ENCODE measurements at places on chromosomes 6 and 20.

- DNase-seq: no peak
These were observed 9.3 kb upstream of the RPS6KA2 start for GRCh38 chr6:166636191-166636933.

GRCh38 chr20:39654171-39654570, 692.0 kb downstream of the DHX35 start:
- DNase-seq: no peak

DNA sequence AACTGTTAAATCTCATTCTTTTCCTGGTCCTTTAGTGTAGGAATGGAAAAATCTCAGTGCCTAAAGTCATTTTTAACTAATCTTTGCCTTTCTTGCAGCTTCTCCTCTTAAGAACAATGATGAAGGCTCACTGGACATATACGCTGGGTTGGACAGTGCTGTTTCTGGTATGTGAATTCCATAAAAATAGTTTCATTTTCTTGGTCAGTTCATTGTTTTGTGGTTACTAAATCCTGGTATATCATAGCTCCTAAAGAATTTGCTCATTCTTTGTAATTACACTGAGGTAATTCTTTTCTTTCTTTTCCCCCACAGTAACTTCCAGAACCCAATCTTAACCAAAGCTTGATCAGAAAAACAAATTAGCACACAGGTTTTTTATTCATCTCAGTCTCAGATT, 23.4 kb downstream of the CASP8AP2 start:
- no peak for DNase-seq

GRCh38 chr6:163019926-163020325, 292.2 kb downstream of the PACRG start:
- no peak for DNase-seq

DNA sequence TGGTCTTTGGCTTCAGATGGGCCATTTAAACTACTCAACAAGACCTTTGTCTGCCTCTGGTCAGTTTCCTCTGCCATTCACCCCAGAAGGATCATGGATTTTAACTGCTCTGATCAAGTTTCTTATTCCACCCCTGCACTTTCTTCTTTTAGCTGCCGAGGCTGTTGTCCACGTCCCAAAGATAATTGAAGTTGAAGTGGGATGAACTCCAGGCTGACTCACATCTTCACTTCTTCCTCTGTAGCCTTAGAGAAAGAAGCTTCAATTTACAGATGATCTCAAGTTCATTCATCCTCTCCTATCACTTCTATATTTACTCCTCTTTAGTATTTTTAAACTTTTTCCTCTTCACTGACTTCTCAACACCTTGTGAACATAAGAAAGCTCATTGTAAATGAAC, 651.6 kb downstream of the UTRN start:
- no peak for DNase-seq

Measured in activated CD8-positive, alpha-beta memory T cell treated with anti-CD3 and anti-CD28 coated beads for 48 hours (primary cell).